T-helper 17 cell (primary cell): ENCODE measurements at places on chromosomes 2 and 18. TPM values are rescaled to one million over a fixed set of nuclear protein-coding genes. Genes with fewer than 3 reads are reported as not detected.

The KCNG2 gene
- total RNA-seq: not detected

The ZSWIM2 gene
- not detected for total RNA-seq

The DUSP2 gene
- total RNA-seq: 319 TPM

The RAB6C gene
- not detected for total RNA-seq

The LOXHD1 gene
- 0.30 TPM for total RNA-seq

The REG3A gene
- total RNA-seq: not detected

The RIT2 gene
- total RNA-seq: not detected

The POTEJ gene
- total RNA-seq: not detected

The HOXD13 gene
- not detected for total RNA-seq

The PAIP2B gene
- total RNA-seq: 2.4 TPM

The MSH6 gene
- 24.2 TPM for total RNA-seq

The TNFAIP6 gene
- total RNA-seq: not detected

The CCDC148 gene
- not detected for total RNA-seq

The LTBP1 gene
- total RNA-seq: 33.8 TPM

The ALPP gene
- total RNA-seq: 0.29 TPM

The PID1 gene
- 0.60 TPM for total RNA-seq

The PDE1A gene
- total RNA-seq: not detected

The CNNM4 gene
- total RNA-seq: 6.4 TPM

The RGPD3 gene
- total RNA-seq: 0.37 TPM

The FBXO48 gene
- total RNA-seq: 1.5 TPM

The KIF5C gene
- total RNA-seq: 32.0 TPM

The NT5C1B gene
- not detected for total RNA-seq

The SCYGR4 gene
- not detected for total RNA-seq

The FAM228A gene
- 0.52 TPM for total RNA-seq

The USP37 gene
- 18.7 TPM for total RNA-seq
